ENCODE measurements at places on chromosomes 7 and 10.
A peak's percentile ranks its signal among the peaks of the same experiment; 100 is the strongest.

- DNase-seq: no peak
Observed at GRCh38 chr7:151178831-151179230, 8.2 kb downstream of the ASB10 start.

DNA sequence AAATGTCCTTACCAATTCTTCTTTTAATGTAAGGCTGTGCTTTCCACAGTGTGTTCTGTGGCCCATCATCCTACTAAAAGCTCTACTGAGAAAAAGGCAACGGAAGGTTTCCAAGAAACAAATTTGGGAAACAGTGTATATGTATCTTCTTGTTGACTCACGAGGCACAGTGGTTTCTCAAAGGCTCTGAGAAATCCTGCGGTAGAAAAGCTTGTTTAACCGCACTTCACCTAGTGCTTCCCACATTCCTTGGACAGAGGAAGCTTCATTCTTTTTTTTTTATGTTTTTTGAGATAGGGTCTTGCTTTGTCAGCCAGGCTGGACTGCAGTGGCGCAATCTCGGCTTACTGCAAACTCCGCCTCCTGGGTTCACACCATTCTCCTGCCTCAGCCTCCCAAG lies 84.5 kb downstream of the TACC2 start:
- DNase-seq: no peak

DNA sequence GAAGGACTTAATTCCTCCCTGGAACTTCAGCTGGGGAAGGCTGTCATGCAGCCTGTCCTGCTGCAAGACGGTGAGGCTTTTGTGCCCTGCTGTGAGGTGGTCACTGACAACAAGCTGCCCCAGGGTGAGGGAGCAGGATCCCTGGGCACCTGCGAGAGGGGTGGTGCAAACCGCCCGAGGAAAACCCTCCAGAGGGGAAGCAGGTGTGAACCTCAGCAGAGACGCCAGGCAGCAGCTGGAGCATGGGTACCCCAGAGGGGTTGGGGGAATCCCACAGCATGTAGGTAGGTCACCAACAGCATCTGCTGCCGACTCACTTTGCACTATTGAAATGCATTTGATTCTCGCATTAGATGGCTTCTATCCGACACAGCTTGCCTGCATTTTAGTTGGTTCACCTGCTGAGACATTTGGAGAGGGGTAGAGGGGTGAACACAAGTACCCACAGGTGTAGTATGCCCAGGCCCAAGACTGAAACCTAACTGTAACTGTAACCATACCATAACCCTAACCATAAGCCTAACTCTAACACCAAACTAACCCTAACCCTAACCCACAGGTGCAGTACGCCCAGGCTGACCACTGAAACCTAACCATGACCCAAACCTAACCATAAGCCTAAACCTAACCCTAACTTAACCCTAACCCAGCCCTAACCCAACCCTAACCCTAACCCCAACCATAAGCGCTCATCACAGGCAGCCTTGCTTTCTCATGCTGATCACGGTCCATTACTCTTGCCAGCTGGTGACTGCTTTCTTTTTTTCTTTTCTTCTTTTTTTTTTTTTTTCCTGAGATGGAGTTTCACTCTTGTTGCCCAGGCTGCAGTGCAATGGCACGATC lies 85.9 kb downstream of the ELFN1 start:
- no peak for DNase-seq

DNA sequence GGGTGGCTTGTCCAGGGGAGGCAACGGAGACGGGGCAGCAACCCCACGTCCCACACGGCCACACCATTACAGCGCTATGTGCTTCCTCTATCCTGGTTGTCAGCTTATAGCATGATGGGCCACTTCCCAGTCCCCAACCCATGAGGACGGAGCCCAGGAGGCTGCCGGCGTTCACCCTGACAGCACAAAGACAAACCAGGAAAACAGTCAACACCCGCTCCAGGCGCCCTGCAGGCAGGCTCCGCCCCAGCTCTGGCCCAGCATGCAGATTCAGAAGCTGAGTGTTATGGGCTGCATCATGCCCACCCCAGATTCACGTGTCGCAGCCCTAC lies 14.8 kb downstream of the WDR86 start:
- no peak for DNase-seq

DNA sequence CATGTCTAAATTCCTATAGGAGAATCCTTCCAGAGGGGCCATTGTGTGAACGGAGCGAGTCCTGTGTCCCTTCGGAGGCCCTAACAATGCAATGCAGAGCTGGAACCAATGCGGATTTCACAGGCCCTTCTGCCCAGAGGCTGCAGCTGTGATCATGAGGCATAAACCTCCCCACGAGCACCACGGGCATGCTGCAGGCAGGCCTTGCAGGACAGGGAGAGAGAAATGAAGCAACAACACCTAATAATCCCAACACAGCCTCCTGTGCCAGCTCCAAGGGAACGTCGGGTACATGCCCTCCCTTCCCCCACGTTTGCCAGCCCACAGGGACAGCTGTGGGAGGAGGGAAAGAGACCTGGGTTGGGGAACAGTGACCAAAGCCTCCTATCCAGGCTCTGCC lies 74.4 kb downstream of the TNS3 start:
- DNase-seq: no peak

DNA sequence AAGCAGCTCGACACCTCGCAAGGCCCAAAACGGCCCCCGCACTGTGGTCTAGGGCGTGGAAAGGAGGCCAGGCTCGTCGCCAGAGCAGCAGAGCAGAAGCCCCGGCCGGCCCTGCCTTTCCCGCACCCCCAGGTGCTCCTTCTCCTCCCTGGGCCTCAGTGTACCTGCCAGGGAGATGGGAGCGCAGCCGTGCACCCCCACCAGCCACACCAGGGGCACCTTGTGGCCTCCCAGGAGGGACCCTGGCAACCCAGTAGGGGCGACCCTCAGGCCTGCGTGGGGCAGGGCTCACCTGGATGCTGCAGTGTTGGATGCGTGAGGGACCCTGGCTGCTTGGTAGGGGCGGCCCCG lies 9.5 kb downstream of the PDGFA start:
- no peak for DNase-seq

DNA sequence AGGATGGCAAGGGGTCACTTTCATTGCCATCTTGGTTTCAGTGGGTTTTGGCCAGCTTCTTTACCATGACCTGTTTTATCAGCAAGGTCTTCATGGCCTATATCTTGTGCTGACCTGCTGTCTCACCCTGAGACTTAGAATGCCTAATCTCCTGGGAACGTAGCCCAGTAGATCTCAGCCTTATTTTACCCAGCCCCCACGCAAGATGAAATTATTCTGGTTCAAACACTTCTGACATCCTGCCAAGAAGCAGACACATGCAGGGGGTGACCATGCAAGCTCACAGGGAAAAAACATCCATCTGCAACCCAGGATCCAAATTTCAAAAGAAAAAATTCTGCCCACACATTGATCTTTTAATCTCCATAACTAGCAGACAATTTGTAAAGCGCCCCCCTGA lies 88.4 kb upstream of the EEPD1 start:
- no peak for DNase-seq

- no peak for DNase-seq
Observed at GRCh38 chr10:77479586-77479985, 158.0 kb downstream of the KCNMA1 start.

DNA sequence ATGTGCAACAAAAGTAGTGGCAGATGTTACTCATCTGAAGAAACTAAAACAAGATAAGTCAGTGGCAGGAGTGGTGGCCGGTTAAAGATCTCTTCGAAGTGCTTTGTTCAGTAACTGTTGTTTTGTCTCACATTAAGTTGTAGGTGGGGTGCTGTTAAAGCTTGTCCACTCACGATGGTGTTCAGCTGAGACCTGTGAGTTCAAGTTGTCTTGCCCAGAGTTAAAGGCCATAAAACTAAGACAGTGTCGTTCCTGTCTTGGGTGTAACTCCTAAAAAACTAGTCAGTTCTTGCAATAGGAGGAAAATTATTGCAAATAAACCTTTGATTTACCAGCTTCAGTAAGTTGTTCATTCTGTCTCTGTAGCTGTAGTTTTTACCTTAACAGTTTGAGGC lies 857 bp upstream of the FOXP2 start:
- no peak for DNase-seq

- no peak for DNase-seq
Observed at GRCh38 chr10:35460852-35461460, 124.6 kb downstream of the CCNY start.

DNA sequence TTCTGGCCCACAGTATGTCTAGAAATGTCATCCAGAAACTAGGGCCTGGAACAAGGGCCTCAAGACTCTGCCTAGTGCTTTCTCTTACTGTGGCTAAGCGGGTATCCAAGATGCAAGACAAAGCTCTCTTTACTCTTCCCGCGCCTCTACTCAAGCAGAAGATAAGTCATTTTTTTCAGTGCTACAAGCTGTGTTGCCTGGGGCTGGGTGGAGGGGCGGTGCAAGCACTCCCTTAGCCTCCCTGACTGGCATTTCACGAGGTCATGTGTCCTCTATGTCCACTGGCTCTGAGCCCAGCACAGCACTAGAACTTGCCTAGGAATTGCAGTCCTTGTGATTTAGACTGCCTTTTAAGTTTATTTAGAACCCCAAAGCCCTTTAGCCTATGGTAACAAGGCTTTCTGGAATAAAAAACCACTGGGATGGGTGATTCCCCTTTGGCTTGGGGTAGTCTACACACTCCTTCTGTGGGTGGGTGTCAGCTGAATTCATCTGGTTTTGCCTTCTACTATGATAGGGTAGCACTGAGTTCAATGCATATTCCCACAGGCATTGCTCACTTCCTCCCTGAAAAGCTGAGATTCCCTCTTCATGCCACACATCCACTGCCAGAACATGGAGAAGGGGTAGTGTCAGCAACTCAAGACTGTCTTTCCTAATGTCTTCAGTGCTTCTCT lies 371.8 kb upstream of the KCND2 start:
- no peak for DNase-seq

GRCh38 chr10:71463111-71463510 lies 66.4 kb downstream of the CDH23 start:
- DNase-seq: no peak

DNA sequence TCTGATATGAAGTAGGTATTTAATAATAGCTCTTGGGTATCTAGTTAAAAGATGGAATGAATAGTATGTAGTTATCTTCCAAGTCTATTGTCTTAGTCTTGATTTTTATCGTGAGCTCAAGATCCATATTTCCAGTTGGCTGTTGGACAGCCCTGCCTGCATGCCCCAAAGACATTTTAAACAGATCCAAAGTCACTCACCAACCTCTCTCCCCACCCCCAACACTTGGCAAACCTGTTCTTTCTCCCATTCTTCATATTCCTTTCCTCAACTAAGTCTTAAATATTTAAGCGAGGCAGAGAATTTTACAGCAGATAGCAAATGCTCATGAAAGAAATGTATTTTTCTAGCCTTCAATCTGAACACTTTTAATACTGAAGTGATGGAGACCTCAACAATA lies 80.7 kb upstream of the PALS2 start:
- DNase-seq: no peak

DNA sequence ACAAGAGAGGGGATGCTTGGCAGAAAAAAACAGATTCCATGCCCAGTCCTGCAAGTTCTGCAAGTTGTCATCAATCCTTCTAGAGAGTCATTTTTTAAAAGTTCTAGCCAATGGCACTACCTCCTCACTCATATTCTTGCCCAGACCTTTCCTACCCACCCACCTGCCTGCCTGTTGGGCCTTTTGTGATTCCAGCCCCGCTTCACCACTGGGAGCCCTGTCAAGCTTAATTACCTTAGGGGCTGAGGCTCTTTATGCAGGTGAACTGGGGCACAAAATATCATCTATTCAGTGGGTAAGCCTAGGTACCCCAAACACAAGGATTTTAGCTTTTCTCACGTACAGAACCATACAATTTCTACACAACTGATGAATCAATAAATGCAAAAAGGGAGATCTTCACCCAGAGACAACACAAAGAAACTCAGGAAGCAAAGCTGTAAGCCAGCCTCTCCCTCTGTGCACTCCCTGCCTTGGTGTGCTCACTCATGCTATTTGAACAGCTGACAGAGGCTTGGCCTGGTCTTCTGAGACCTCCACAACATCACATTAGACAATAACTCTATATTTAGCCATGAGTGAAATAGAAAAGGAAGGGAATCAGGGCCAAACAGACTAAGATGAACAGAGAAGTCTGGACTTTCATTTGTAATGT lies 222.6 kb downstream of the HTR7 start:
- no peak for DNase-seq

- DNase-seq: peak; percentile 22
Observed at GRCh38 chr7:50614721-50615518, 49.7 kb upstream of the DDC start.

GRCh38 chr7:108451296-108451848 lies 4.9 kb downstream of the NRCAM start:
- DNase-seq: no peak

DNA sequence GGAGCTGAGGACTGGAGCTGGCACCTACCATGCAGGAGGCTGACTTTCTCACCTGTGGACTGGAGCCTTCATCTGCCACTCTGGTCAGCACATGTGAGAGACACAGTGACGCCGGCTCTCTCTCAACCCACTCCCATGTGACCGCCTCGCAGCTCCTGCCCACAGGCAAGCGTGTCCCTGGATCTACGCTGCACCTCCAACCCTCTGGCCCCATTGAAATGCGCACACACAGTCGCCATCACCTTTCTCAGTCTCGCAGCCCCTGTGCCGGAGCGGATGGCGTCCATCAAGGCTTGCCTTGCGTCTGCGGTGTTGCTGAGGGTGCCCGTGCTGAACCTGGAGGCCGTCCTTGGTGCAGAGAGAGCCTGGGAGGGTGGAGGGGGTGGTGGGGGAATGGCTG lies 242.2 kb upstream of the GRB10 start:
- no peak for DNase-seq

DNA sequence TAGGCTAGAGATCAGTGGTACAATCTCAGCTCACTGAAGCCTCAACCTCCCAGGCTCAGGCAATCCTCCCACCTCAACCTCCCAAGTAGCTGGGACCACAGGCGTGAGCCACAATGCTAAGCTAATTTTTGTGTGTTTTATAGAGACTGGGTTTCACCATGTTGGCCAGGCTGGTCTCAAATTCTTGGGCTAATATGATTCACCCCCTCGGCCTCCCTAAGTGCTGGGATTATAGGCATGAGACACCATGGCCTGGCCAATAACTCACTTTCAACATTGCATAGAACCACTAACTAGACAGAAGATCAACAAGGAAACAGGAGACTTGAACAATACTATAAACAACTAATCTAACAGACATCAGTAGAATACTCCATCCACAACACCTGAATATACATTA lies 191.7 kb downstream of the LRRN3 start:
- no peak for DNase-seq

DNA sequence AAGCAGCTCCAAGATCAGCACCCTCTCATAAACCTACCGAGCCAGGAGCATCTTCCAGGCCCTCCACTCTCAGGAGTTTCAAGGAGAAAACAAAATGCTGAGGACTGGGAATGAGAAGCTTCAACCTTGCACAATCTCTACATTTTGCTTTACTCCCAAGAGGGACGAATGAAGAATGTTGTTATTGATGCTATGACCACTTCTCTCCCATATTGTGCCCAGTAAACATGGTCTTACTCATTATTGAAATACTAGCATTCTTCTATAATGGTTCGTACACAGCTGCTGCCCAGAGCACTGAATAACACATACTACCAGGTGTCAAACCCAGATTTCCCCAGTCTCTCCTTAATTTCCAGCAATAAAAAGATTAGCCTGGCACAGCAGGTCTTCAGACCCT lies 63.4 kb upstream of the BET1 start:
- no peak for DNase-seq

GRCh38 chr7:42587806-42588205 lies 324.1 kb downstream of the C7orf25 start:
- DNase-seq: no peak

- no peak for DNase-seq
Observed at GRCh38 chr10:24428410-24428782, 219.5 kb downstream of the KIAA1217 start.

- no peak for DNase-seq
Observed at GRCh38 chr10:97519342-97519741, 20.6 kb downstream of the UBTD1 start.

- no peak for DNase-seq
Observed at GRCh38 chr10:100831742-100832141, 81.0 kb upstream of the SLF2 start.
